ENCODE measurements at places on chromosomes 4 and X.

DNA sequence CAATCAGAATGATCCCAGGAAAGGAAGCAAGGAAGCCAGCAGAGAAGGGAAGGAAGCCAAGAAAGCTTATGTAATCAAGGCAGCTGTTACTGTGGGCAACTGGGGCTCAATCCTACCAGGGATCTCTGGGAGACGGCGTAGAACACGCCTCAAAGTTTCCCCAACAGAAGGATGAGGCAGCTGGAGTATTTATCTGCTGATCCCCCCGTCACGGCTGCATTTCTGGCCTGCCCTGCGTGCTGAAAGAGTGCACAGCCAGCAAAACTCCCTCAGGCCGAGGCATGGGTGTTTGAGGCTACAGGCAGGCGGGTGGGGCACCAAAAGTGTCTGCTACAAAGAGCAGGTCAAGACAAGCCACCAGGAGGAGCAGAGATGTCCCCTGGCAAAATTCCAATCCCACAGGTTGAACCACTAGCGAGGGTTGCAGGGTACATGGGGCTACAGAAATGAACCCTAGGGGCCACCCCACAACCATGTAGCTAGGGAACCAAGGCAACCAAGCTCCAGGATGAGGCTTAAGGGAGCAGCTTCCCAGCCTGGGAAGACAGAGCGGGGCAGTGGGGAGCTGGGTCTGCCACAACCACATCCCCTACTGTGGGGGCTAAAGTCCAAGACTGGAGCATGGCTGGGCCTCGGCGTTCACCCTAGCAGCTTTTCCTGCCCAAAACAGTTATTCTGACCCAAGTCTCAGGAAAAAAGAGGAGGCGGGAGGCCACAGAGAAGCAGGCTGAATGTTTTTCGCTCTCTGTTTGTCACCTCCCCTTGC lies 113.4 kb downstream of the BCOR start:
- DNase-seq, result no peak

DNA sequence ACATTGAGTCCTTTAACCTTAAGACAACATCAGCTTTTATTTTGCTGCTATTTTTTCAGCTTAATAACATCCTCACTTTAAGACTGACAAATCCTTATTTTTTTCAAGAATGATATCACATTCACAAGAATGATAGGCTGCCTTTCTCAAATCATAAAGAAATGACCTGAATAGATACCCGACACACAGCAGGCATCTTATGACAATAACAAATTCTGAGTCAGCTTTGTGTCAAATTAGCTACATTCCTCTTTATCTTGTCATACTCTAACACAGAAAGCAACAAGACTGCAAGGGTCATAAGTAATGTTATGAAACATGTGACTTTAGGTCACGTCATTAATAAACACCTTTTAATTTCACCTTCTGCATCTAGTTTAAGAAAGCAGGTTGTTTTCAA lies 2387.6 kb downstream of the PCDH7 start:
- DNase-seq, result no peak

GRCh38 chr4:20203508-20203907 lies 48.2 kb upstream of the SLIT2 start:
- DNase-seq, result no peak

- no peak for DNase-seq
Measured at GRCh38 chr4:179605196-179605595, 2163.0 kb upstream of the AGA start.

All from activated T-cell treated with anti-CD3 and anti-CD28 coated beads for 24 hours (primary cell).